ENCODE measurements at places on chromosomes 12 and 14. TPM values are rescaled to one million over a fixed set of nuclear protein-coding genes. Genes with fewer than 3 reads are reported as not detected.
A peak's percentile ranks its signal among the peaks of the same experiment; 100 is the strongest.

DNA sequence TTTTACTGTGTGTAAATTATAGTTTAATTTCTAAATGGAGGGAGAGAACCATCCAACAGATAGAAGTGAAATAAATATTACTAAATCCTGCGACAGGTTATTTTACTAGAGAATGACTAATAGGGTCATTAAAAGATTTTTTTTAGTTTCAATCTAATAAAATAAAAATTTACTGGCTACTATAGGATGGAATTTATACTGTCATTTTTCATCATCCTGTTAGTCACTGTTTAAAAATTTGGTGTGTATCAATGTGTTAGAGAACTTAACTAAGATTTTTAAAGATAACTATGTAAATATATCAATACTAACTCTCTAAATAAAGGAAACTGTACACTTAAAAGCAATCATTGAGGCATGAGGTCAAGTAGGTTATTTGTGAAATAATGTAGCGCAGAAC is 41.1 kb upstream of the CDKN3 start:
- H3K4me1 ChIP-seq = peaks cover 6% of the 10 kb centered on the region
- no peak overlapping the region for H3K4me3 ChIP-seq
- no peak for DNase-seq

Gene HOXC4
- total RNA-seq = 1.2 TPM

Gene POTEM
- not detected for total RNA-seq

Gene RNASE4
- total RNA-seq = 0.62 TPM

- H3K4me3 ChIP-seq = no peak overlapping the region
- no peaks in the 10 kb centered on the region for H3K36me3 ChIP-seq
- DNase-seq = no peak
- H3K27ac ChIP-seq = no peak overlapping the region
- peaks cover 9% of the 10 kb centered on the region for H3K4me1 ChIP-seq
- H3K27me3 ChIP-seq = peaks cover 33% of the 10 kb centered on the region
Measured at GRCh38 chr12:1501695-1502378, 92.5 kb downstream of the FBXL14 start.

DNA sequence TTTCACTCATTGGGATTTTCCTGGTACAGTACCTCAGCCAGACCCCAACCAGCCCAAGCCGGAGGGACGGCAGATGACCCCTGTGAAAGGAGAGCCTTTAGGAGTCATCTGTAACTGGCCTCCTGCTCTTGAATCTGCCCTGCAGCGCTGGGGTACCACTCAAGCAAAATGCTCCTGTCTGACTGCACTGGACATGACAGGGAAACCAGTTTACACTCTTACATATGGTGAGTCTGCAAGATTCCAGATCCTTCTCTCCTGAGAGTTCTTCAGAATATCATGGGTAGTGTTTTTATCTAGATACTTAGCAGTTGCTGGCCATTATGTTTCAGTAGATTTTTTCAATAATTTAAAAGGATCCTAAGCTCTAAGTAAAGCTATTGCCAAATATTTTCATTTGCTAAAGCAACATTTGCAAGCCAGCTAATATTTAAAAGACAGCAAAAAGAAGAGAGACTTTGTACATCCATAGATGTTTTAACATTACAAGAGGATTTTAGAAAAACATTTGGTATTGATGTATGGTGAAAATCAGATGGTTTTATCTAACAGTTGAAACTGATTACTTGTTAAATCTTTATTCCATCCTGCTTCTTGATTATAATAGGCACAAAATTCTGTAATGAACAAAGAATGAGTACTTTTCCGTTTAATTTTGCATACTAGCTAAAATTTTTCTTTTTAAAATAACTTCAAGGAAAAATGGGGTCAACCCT is 85.1 kb upstream of the ATF1 start:
- no peaks in the 10 kb centered on the region for H3K27me3 ChIP-seq
- no peak overlapping the region for H3K4me3 ChIP-seq
- peaks cover 19% of the 10 kb centered on the region for H3K36me3 ChIP-seq
- peaks cover 3% of the 10 kb centered on the region for H3K4me1 ChIP-seq

DNA sequence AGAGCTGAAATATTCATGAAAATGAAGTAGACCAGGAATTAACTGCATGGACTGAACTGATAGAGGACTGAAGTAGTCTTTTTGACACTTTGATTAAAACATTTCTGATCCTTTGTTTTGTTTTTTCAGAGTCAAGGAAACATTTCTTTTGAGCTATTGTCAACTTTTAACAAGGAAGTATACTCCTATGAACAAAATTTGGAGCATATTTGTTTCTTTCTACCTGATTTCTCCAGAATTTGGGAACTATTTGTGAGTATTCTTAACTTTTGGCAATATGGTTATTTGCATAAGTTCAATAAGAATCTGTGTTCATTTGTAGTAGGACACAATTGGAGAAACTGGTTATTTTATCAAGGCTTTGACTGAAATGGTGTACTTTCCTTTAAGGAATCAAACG is 71.3 kb upstream of the HECTD1 start:
- peaks cover 9% of the 10 kb centered on the region for H3K4me1 ChIP-seq
- H3K36me3 ChIP-seq = peaks cover 1% of the 10 kb centered on the region
- no peak overlapping the region for H3K4me3 ChIP-seq

- no peak overlapping the region for H3K27ac ChIP-seq
- H3K4me3 ChIP-seq = no peak overlapping the region
- no peaks in the 10 kb centered on the region for H3K4me1 ChIP-seq
- no peaks in the 10 kb centered on the region for H3K36me3 ChIP-seq
- no peak for DNase-seq
Measured at GRCh38 chr12:57810450-57810849, 8.1 kb downstream of the AVIL start.

Gene TRIM9
- 1.7 TPM for total RNA-seq

Gene DYRK2
- 109 TPM for total RNA-seq

DNA sequence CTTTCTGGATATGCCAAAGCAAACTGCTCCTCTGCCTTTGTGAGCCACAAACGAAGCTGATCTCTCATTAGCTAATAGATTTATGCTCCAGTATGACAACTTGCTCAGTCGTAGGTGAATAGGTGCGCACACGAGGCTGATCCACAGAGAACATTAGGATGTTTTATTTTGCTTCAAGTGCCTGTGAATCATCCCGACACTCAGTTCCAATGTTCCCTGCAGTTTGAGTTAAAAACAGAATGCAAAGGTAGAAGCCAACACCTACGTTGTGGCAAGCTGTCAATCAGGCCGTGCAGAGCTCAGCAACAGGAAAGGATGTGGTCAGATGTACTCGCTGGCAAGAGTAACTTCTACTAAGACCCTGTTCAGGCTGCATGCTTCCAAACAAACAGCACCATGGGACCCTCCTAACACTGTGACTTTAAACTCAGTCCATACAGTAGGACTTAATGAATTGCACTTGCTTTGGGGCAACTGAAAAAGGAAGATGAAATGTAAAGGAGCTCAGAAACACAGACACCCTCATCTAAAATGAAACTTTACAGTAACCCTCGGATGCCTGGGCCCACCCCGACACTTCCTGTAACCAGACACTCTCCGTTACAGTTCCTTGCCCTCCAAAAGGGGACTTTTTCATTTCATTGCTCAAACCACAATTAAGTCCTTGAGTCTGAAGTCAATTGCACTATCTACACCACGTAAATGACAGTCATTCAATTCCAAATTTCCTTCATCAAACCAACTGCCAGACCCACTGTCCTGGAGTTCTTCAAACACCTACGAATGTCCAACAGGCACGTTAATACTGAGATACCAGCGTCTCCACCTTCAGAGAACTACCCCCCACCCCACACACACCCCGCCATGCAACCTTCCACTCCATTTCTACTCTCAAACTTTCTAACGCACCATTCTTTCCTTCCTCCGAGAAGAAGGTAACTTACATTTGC is 1.6 kb downstream of the CCDC88C start:
- peaks cover 39% of the 10 kb centered on the region for H3K36me3 ChIP-seq
- H3K27ac ChIP-seq = peak overlapping the region; percentile 99
- peaks cover under 1% of the 10 kb centered on the region for H3K27me3 ChIP-seq
- peak overlapping the region; percentile 94 for H3K4me3 ChIP-seq
- DNase-seq = no peak

- H3K36me3 ChIP-seq = no peaks in the 10 kb centered on the region
- H3K27ac ChIP-seq = no peak overlapping the region
- H3K4me1 ChIP-seq = no peaks in the 10 kb centered on the region
- DNase-seq = no peak
Measured at GRCh38 chr12:66603461-66603860, 75.4 kb downstream of the GRIP1 start.

GRCh38 chr12:51636581-51636980 is 45.5 kb downstream of the SCN8A start:
- H3K4me3 ChIP-seq = no peak overlapping the region
- no peak for DNase-seq
- H3K27ac ChIP-seq = no peak overlapping the region
- peaks cover 6% of the 10 kb centered on the region for H3K27me3 ChIP-seq
- no peaks in the 10 kb centered on the region for H3K4me1 ChIP-seq
- no peaks in the 10 kb centered on the region for H3K36me3 ChIP-seq

Gene PPTC7
- total RNA-seq = 30.0 TPM

GRCh38 chr14:68924186-68925158 is 54.6 kb downstream of the ACTN1 start:
- no peak for DNase-seq
- H3K4me3 ChIP-seq = peak overlapping the region; percentile 59
- H3K36me3 ChIP-seq = peaks cover 45% of the 10 kb centered on the region
- no peaks in the 10 kb centered on the region for H3K27me3 ChIP-seq
- H3K27ac ChIP-seq = peak overlapping the region; percentile 79

GRCh38 chr12:1800401-1801302 is 19.7 kb upstream of the LRTM2 start:
- peak; percentile 26 for DNase-seq
- no peaks in the 10 kb centered on the region for H3K36me3 ChIP-seq
- H3K27me3 ChIP-seq = no peaks in the 10 kb centered on the region

Gene SMOC1
- not detected for total RNA-seq

Gene FBRSL1
- total RNA-seq = 67.1 TPM

GRCh38 chr14:50778721-50779483 is 52.1 kb downstream of the NIN start:
- peaks cover 18% of the 10 kb centered on the region for H3K36me3 ChIP-seq
- H3K4me3 ChIP-seq = no peak overlapping the region
- peak overlapping the region; percentile 32 for H3K27ac ChIP-seq
- no peak for DNase-seq
- H3K27me3 ChIP-seq = no peaks in the 10 kb centered on the region

DNA sequence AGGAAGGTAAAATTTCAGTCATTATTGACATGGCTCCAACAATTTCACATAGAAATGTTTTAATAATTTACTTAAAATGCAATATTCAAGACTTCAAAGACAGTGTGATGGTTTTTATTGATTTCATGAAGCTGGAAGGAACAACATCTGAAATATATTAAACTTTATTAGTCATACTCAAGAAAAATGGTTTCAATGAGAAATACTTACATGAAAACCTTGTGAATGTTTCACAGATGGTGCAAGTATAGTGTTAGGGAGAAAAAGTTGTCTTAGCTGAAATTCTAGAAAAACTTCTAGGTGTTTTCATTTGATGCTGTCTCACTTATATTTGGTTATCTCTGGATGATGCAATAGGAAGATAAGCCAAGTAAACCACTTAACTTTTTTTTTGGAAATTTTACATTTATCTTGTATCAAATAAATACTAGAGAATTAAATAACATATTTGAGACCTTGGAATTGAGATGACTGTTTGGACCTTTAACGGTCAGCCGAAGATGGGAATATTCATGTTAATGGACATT is 65.5 kb downstream of the PELI2 start:
- no peak overlapping the region for H3K27ac ChIP-seq
- no peaks in the 10 kb centered on the region for H3K27me3 ChIP-seq
- peaks cover 3% of the 10 kb centered on the region for H3K36me3 ChIP-seq

DNA sequence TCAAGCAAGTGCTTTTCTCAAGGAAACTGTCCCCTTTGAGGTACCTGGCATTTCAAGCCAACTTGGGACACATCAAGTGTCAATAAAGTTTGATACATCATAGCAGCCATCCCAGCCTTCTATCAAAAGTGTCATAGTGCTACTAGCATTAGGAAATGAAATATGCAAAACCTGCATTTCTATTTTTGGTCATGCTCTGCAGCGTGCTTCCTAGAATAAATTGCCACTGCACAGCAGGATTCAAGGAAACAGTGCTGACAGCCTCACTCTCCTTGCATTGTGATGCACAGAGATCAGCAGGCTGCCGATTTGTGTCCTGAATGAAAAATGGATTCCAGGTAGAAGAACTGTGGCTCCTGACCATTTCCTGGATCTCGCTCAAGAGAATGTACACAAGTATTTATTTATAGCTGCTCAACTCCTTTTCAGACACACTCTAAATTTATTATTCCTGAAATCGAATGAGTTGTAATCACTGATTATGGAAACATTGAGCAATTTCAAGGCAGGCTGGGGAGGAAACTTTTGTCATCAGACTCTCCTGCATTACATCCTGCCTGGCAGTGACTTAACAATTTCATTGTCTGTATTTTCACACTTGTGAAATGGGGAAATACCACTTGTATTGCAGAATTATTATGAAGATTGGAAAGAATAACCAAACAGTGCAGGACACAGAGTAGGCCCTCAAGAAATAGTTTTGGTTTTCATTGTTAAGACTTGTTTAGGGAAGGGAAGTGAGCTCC is 120.9 kb downstream of the SLC38A6 start:
- H3K4me3 ChIP-seq = no peak overlapping the region
- H3K27me3 ChIP-seq = no peaks in the 10 kb centered on the region
- peaks cover 7% of the 10 kb centered on the region for H3K4me1 ChIP-seq
- no peak overlapping the region for H3K27ac ChIP-seq
- DNase-seq = no peak
- no peaks in the 10 kb centered on the region for H3K36me3 ChIP-seq

DNA sequence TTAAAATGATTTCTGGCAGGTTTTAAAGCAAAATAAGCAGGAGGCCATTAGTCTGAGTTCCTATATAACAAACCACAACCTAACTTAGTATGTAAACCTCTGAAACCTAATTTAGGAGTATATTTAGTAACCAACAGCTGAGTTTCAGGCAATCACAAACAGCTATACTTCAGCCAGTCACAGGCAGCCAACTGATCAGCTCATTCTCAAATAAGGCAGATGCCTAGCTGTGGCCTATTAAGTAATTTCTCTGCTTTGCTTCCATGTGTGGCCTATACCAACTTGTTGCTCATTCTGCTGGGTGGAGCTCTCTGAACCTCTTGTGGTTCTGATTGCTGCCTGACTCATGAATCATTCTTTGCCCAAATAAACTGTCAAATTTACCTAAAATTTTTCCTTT is 408.9 kb upstream of the FBXO33 start:
- H3K27me3 ChIP-seq = no peaks in the 10 kb centered on the region
- no peak for DNase-seq
- H3K36me3 ChIP-seq = no peaks in the 10 kb centered on the region
- no peaks in the 10 kb centered on the region for H3K4me1 ChIP-seq

DNA sequence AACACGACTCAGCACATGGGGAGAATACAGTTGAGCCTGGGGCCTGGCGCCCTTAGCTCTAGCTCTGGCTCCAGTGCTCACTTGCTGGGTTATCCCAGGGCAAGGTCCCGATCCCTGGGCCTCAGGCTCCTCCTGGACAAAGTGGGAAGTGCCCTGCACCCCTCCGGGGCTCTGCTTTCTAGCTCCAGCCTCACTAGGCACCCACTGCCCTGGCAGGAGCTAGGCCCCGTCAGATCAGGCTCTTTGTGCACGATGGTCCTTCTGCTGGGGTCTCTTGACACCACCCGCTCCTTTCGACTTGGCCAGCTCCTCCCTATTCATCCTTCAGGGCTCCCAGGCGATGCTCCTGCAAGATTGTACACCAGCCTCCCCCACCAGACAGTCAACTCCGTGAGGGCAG is 23.4 kb downstream of the NCKAP5L start:
- no peak overlapping the region for H3K27ac ChIP-seq
- H3K4me1 ChIP-seq = no peaks in the 10 kb centered on the region
- no peak for DNase-seq
- H3K4me3 ChIP-seq = no peak overlapping the region
- H3K27me3 ChIP-seq = no peaks in the 10 kb centered on the region

Gene BRI3BP
- 17.1 TPM for total RNA-seq

Gene KRT6C
- not detected for total RNA-seq
